Renal pelvis (tissue), 12 donors: ENCODE measurements at places on chromosomes 3 and 15. TPM values are rescaled to one million over a fixed set of nuclear protein-coding genes. Genes with fewer than 3 reads are reported as not detected.

Gene SERPINI1
- polyA plus RNA-seq: 25.7 TPM

Gene MYO5C
- 18.9 TPM for polyA plus RNA-seq

Gene ARID3B
- 21.1 TPM for polyA plus RNA-seq

Gene DRD3
- not detected for polyA plus RNA-seq

Gene CD80
- polyA plus RNA-seq: 0.30 TPM

Gene ARHGEF3
- 77.8 TPM for polyA plus RNA-seq

Gene SENP8
- 6.5 TPM for polyA plus RNA-seq
